ENCODE measurements at places on chromosomes 11 and 22.

DNA sequence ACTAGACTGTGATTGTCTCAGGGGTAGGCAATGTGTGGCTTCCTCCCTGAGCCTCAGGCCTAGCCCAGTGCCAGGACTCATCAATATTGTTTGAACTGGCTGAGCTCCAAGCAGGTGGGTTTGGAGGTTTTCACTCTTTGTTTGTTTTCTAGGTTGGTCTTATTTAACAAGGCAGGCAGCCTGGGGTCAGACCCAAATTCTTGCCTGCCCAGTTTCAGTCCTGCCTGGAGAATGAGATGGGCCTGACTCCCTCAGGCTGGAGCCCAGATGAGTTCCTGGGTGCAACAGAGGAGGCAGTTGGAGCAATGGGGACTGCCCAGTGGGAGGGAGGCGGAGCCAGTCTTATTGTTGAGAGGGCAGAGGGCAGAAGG, 28.3 kb upstream of the TP53I11 start:
- DNase-seq: no peak

GRCh38 chr22:25546751-25547150, 17.7 kb upstream of the GRK3 start:
- no peak for DNase-seq

- no peak for DNase-seq
Measured at GRCh38 chr22:49251371-49251770, 576.3 kb downstream of the BRD1 start.

GRCh38 chr11:109911488-109911887, 181.7 kb upstream of the ZC3H12C start:
- peak; percentile 2 for DNase-seq

- DNase-seq: no peak
Measured at GRCh38 chr11:132960273-132961078, 571.8 kb downstream of the OPCML start.

Measured in hindlimb muscle (tissue), 1 donor.